ENCODE measurements at places on chromosomes 2 and 18.
A peak's percentile ranks its signal among the peaks of the same experiment; 100 is the strongest.

DNA sequence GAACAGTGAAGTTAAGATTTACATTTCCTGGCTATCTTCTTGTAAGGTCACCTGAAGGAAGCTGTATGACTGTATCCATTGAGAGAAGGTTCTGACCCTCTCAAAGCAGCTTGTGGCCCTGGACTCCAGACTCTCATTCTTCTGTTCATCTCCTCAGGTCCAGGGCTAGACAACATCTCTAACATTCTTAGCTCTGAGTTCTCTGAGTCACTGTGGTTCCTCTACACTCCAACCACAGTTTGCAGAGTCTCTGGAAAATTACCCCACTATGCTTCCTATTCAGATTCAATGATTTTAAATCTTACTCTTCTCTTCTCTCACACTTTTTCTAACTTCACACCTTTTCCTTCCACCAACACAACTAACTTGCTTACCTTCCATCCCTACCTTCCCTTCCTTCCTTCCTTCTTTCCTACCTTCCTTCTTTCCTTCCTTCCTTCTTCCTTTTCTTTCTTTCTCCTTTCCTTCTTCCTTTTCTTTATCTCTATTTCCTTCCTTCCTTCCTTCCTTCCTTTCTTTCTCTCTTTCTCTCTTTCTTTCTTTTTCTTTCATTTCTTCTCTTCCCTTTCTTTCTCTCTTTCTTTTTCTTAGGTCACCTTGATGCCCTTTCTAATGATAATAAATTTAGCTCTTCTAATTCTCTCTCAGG, 824.3 kb upstream of the ZEB2 start:
- no peak for DNase-seq

GRCh38 chr2:238691596-238692491, 156.0 kb upstream of the TWIST2 start:
- DNase-seq: peak; percentile 22

DNA sequence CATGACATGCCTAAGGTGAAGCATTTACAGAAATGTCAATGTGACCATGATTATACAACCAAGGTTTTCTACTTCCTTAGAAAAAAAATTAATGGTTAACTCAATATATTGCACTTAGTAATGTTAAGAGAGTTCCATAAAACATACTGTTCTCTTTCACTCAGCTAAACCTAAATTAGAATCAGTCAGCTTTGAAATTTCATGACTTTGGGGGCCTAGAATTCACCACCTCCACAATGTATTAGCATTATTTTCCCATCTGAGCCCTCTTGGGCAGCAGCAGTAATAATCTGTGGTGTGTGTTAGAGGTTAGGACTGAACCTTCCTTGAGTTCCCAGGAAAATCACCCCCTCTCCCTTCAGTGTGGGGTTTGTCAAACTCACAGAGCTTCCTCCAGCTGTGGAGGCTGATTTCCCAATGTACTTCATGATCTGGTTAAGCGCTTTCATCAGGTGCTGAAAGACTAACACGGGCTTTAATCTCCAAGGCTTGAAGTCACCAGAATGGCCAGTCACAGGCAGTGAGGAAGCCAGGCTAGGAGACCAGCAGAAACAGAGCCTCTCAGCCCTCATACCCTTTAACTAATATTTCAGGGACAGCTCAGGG, 7.1 kb upstream of the UPP2 start:
- DNase-seq: no peak

DNA sequence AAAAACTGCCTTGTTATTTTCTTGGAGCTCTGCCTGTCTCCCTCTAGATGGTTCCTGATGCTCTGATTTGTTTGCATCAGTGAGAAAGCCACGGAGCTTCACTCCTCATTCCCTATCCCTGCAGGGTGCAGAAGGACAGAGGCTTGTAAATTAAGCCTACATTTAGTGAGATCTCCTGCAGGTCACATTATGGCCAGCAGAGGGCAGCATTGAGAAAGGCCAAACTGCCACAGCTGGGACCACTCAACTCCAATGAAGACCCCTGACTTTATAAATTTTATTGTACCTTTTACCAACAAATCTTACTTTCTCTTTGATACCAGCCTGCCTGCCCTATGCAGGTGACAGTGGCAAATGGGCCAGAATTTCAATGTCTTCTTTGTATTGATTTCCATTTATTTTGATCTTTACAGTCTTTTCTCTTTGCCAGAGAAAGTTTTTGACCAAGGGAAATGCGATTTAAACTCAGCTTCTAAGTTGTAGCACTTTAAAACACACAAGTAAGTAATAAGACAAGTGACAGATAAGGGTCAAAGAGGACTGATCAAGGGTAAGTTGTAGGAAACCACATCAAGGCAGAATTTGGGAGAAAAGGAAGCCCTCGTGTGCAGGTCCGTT, 1029.1 kb upstream of the KLHL29 start:
- peak; percentile 41 for DNase-seq

- DNase-seq: no peak
Observed at GRCh38 chr2:223048519-223048918, 3.5 kb upstream of the KCNE4 start.

DNA sequence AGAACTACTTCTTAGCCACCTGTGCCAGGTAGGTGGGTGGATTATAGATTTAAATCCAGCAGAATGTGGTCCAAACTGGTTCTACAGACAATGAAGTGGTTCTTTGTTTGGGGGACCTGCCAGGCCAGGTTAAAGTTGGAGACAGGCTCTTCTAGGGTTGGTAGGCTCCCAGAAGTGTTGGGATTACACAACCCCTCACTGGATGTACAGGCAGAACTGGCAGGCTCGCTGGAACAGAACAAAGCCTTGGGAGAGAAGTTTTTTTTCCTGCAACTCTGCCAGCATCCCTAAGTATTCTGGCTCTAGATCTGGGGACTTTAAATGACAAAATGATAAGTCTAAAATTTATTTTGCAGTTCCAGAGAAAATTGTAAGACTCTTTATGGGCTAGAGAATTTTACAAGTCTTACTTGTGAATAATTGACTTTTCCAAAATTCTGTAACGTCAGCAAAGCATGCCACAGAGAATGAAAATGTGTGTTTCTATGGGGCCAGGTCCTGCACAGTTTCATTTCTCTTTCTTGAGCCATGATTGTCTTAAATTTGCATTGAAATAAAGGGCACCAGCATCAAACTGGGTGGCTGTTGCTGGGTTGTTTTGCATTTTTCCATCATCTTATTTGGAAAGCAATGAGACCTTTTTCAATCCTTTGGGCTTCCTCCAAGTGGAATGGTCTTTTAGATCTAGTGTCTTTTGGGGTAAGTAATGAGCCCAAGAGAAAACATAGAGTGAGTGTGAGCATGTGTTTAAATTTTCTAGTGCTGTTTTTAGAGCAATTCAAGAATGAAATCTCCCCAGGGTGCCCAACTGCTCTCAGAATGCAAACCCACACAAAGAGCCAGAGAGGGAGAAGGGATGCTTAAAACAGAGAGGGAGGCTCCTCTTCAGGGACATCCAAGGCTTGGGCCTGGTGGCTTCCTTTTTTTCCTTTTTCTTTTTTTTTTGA, 32.4 kb upstream of the ATL2 start:
- peak; percentile 59 for DNase-seq

DNA sequence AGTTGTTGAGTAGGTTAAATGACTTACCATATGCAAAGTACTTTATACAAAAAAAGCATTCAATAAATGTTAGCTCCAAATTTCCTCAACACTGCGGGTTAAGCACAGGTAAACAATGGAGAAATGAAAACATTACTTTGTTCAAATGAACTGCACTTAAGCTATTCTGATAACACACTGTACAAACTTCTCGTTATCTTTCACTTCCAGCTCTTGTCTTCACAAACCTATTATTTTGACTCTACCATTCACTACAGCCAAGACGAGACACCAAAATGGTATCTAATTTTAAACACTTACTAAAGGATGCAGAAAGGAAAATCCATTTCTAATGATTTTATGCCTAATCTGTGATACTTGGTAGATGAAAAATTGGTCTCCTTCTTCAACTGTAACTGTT, 43.8 kb downstream of the SLC40A1 start:
- DNase-seq: no peak

DNA sequence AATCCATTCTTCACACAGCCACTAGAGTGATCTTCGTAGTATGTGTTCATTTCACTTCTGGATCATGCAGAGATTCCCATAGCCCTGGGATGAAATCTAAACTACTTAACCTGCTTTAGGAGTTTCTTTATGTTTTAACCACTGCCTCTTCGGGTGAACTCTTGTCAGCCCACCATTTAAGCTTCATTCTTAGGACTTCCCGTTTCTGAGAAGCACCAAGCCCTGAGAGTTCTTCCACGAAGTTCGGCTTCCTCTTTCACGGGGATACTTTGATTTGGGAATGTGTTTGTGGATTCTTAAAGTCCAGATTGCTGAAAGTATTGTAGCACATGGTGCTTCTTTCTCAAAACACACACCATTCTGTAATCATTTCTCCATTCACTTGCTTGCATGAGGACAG, 205.0 kb downstream of the UBE2E3 start:
- DNase-seq: no peak

GRCh38 chr2:18814387-18814786, 225.0 kb upstream of the NT5C1B start:
- no peak for DNase-seq

- no peak for DNase-seq
Observed at GRCh38 chr18:22349966-22350365, 67.7 kb downstream of the CTAGE1 start.

GRCh38 chr2:226772389-226773179, 27.0 kb downstream of the IRS1 start:
- no peak for DNase-seq

DNA sequence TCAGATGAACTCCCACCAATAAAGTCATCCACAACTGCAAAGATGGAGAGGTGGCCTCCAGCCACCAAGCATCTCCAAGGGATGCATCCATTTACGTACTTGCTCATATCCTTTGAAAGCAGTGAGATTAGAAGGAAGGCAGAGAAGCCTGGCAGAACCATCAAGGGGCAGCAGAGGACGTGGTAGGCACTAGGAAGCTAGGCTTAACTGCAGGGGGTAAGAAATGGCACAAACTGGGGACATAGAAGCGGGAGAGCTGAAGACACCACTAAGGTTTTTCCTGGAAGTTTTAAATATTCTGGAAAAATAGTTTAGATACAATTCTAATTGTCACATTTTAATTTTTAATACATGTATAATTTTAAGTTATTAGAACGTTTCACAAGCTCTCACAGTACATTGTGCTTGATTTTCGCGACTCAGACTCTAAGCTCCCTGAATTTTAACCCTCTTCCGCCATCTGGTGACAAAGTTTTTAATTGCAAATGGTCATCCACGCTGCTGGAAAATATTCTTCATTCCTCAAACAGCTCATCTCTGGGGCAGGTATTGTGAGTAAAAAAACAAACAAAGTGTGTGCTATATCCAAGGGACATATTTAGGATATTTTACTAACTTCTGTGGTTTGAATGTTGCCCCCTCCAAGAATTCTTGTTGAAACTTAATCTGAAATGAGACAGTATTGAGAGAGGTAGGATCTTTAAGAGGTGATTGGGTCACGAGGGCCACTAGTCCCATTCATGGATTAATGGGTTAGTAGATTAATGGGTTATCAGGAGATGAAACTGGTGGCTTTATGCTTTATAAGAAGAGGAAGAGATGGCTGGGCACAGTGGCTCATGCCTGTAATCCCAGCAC, 1.6 kb upstream of the PSTPIP2 start:
- no peak for DNase-seq

DNA sequence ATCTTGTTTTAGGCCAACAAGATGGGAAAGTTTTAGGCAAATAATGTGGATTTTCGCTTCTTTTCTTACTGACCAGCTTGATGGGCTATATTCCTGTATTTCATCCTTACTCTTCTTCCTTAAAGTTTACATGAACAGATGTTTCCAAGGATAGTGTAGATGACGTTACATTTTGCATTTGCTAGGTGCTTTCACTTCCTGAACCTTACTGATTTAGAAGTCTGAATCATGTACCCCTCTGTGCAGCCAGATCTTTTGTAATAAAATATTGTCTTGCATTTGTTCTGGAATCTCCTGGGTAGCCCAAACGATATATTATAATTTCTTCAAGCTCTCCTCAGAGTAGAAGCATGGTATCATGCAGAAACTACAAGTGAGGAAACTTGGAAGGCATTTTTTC, 93.4 kb downstream of the CALCRL start:
- no peak for DNase-seq

DNA sequence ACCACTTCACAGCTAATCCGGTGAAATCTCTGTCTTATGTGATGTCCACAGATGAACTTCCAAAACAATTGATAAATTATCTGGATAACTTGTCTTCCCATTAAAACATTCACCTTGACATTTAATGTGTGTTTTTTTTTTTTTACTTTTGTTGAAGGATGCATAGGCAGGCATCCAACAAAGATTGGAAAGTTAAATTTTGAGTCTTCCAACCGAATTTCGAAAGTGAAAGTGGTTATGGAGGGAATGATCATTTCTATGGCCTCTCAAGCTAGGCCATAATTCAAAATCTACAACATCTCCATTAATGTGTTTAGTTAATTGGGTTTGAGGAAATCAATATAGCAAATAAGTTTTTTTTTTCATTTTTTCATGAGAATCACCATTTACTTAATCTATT, 1495.5 kb upstream of the ACVR2A start:
- DNase-seq: no peak

All from right lobe of liver (tissue), 6 donors.